ENCODE measurements at places on chromosomes 4 and X.

- DNase-seq = no peak
These were observed 111.1 kb downstream of the CCNG2 start for GRCh38 chr4:77268108-77268507.

GRCh38 chr4:181108237-181108636 is 1135.0 kb upstream of the TENM3 start:
- DNase-seq = no peak

- no peak for DNase-seq
These were observed 287.9 kb downstream of the DACH2 start for GRCh38 chrX:86436116-86436515.

DNA sequence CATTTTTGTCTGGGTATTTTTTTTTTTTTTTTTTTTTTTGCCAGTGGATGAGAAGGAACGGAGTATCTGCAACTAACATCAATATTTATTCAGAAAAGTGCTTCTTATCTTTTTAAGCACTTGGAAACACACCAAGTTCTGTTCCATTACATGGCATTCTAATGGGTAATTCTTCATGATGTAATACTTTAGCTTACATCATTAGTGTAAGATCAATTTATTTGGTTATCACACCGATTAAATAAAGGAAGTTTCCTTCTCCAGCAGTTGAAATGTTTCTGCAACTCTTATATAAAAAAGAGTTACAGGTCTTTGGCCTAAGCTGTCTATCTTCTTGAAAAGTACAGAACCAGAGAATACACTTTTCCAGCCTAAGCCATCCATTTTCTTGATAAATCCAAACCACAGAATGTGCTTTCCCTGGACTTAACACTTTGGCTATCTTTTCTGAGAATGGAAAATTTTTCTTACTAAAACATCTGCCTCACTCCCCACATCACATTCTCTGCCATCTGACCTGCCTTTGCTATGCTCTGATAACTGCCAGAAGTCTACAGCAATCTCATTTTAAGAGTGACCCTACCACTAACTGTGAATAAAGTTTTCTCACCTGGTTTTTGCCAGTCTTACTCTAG is 191.9 kb upstream of the MAB21L2 start:
- DNase-seq = no peak

DNA sequence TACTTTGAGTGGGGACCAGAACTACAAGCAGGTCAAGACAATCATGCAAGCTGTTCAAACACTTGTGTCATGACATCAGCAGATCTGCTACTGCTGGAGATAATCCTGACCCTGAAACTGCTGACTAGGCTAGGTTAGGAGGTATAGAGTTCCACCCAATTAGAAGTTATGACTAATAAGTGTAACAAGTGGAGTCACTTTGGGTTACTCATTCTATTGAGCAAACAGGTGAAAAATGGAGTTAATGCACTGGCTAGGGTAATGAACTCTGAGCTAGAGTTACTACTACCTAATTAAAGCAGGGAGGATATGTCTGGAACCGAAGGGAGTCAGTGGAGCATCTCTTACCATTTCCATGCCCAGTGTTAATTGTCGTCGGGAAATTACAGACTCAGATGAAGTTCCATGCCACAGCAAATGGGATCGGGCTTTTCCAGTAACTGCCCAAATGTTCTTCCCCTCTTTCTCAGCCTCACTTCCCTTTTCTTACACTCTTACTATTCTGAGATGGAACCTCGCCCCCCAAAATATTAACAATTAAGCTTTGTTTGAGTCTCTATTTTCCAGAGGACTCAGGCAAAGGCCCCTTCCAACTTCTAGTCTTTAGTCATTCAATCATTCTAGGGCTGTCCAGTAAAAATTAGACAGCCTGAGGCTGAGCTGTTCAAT is 19.8 kb upstream of the MANBA start:
- no peak for DNase-seq

DNA sequence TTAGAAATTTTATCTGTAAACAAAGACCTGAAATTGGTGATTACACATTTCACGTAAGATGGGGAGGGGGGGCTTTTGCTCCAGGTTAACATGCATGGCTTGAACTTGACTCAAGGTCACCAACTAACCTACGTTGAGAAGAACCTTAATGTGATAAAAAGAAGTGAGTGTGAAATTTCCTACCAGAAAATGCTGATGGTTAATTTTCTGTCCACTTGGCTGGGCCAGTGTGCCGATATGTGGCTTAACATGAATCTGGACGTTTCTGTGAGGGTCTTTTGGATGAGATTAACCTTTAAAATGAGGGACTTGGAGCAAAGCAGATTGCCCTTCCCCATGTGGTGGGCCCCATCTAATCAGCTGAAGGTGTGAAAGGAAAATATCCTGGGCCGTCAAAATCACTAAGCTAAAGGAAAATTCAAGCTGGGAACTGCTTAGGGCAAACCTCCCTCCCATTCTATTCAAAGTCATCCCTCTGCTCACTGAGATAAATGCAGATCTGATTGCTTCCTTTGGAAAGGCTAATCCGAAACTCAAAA is 107.3 kb upstream of the ENPP6 start:
- DNase-seq = no peak

- DNase-seq = no peak
These were observed 169.6 kb upstream of the MXRA5 start for GRCh38 chrX:3516051-3516541.

- no peak for DNase-seq
These were observed 6.5 kb downstream of the SH3BP2 start for GRCh38 chr4:2799224-2799911.

DNA sequence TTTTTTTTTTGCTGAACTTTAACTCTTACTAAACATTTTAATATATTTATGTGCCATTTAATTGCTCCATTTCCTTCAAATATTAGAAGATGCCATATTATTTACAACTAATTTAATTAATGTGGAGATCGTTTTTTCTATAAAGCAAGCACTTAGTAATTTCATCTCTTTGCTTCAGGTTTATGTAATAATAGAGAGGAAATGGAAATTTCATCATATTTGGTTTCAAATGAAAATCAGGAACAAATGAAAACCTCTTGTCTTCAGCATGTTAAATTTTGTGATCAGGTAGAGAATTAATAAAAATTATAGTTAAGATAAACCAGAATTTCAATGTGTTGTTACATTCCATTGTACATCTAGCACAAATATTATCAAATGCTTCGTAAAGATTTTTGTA is 120.1 kb downstream of the SYNPO2 start:
- DNase-seq = no peak

DNA sequence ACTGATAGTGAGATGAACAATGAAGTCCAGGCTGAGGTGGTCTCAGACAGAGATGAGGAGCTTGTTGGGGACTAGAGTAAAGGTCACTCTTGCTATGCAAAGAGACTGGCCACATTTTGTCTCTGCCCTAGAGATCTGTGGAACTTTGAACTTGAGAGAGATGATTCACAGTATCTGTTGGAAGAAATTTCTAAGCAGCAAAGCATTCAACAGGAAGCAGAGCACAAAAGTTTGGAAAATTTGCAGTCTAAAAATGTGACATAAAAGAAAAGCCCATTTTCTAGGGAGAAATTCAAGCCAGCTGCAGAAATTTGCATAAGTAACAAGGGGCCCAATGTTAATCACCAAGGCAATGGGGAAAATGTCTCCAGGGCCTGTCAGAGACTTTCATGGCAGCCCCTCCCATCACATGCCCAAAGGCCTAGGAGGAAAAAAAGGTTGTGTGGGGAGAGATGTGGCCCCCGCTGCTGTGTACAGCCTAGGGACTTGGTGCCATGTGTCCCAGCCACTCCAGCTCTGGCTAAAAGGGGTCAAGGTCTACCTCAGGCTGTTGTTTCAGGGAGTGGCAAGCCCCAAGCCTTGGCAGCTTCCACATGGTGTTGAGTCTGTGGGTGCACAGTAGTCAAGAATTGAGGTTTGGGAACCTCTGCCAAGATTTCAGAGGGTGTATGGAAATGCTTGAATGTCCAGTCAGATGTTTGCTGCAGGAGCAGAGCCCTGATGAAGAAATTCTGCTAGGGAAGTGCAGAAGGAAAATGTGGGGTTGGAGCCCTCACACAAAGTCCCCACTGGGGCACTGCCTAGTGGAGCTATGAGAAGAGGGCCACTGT is 262.8 kb downstream of the DKK2 start:
- DNase-seq = no peak

DNA sequence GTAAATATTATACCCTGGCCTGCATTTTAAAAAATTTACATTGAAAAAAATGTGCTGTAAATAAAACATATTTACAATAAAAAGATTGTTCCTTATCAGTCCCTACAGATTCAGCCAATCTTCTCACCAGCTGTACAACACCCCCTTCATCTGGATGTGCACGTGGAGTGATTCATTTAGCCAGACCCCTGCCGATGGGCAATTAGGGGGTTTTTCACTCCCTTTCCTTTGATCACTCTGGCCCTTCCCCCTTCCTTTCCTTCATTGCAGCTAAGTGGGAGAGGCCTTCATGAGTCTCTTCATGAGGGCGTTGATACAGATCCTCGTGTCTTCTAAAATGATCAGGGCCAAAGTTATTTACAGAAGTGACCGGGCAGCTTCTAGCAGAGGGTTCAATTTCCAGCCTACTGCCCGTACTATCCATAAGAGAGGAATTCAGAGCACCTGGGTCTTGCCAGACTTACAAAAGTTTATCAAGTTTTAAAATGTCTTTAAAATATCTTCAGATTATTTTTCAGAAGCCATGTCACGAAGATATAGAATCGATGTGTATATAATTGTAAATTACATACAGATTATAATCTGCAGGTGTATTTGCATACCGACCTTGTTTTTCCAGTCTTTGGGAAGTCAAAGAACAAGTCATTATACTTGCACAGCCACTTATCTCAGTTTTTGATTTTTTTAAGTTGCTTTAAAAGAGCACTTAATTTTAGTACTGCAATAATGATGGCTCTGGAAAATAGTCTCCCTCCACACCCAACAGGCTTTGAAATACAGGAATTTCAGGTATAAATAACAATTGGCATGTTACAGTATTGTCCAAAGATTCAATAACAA is 21.4 kb upstream of the RASL11B start:
- no peak for DNase-seq

DNA sequence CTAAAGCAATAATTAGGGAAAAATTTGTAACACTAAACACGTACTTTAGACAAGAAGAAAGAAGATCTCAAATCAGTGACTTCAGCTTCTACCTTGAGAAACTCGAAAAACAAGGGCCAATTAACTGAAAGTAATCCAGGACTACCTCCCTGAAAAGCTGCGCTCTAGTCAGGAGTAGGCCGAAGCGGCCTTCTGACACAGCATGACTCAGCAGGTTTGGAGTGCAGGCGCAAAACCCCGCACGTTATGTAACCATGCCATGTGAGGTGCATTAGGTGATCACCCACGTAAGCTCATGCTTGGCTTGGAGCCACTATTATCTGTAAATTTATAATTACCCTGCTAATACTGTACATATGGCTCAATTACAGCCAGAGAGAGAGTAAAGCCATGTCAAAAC is 52.8 kb upstream of the CCDC149 start:
- no peak for DNase-seq

All from CD4-positive, alpha-beta T cell (primary cell).